ENCODE measurements at places on chromosomes 12 and 14.
A peak's percentile ranks its signal among the peaks of the same experiment; 100 is the strongest.

- DNase-seq: peak; percentile 37
Measured at GRCh38 chr14:39232554-39233415, 930 bp upstream of the MIA2 start.

- no peak for DNase-seq
Measured at GRCh38 chr14:67385120-67385519, 25.0 kb downstream of the EIF2S1 start.

DNA sequence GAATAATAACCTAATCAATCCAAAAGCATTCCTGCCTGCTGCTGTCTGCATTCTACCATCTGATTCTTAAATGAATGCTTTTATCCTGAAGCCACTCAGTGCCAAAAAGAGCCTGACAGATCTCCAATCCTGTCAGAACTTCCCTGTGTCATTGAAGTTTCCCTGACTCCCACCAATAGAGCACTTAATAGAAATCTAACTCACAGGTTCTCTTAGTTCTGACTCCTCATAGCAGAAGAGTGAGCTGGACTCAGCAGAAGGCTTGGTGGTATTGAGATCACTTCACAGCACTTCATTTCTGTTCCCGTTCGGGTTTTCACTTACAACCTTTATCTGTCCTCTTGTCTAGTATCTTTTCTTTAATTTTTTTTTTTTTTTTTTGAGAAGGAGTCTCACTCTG, 102.6 kb downstream of the OTOGL start:
- no peak for DNase-seq

GRCh38 chr12:60255044-60255443, 659.2 kb downstream of the SLC16A7 start:
- DNase-seq: no peak

- no peak for DNase-seq
Measured at GRCh38 chr12:62436164-62436503, 30.5 kb upstream of the MON2 start.

DNA sequence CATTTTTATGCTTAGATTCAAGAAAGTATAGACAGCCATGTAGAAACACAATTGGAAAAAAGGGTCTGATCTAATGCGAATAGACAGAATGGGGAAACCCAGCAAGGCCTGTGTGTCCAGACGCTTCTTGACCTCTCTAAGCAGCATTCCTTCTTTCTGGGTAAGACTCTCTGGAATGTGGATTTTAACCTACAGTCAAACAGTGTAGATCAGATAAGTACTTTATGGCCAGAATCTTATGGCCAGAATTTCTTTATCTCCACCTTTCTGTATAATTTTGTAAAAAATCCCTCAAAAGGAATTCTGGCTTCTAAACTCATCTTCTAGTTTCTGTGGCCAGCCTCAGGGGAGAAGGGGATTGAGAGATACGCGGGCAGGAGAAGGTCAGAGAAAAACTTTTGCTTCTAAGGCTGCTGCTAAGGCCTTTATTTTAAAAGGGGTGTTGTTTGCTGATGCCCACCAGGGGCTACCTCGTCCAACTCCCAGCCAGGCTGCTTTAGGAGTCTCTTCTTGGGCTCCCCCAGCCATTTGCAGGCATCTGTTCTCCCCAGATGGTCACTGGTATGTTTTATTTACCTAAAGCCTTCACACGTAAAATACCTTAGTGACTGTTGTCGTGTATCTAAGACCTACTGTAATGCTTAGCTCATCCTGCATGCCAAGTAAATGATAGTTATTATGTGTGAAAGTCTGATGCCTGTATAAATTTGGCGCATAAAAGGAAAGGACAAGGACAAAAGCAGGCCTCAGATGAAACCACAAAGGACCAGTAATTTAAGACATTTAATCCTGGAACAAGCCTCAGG, 68.4 kb downstream of the ANO6 start:
- DNase-seq: no peak

- DNase-seq: no peak
Measured at GRCh38 chr12:90029317-90029716, 320.7 kb upstream of the ATP2B1 start.

DNA sequence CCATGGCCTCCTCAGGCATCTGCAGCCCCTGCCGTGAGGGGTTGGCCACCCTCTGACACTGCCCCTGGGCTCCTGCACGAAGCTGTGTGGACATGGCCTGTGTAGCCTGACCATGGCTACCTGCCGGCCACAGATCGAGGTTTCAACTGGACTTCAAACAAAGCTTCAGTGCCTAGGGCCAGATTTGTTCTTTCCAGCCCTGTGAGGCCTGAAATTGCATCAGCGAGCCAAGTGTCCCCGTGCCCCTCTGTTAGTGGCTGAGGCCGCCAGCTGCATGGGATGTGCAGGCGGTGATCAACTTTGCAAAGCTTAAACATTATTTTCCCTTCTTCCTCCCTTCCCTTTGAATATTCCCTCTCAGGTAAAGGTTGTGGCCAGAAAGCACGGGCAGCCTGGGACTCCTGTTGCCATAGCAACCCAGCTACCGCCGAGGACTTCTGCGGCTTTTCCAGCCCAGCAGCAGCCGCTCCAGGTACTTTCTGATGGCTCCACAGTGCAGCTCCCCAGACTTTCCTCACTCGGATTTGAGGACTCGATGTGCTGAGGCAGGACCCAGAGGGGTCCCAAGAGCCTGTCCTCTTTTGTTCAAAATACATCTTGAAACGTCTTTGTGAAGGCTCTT, 35.8 kb downstream of the DDX51 start:
- DNase-seq: no peak
